ENCODE measurements at places on chromosomes 3 and 15.

DNA sequence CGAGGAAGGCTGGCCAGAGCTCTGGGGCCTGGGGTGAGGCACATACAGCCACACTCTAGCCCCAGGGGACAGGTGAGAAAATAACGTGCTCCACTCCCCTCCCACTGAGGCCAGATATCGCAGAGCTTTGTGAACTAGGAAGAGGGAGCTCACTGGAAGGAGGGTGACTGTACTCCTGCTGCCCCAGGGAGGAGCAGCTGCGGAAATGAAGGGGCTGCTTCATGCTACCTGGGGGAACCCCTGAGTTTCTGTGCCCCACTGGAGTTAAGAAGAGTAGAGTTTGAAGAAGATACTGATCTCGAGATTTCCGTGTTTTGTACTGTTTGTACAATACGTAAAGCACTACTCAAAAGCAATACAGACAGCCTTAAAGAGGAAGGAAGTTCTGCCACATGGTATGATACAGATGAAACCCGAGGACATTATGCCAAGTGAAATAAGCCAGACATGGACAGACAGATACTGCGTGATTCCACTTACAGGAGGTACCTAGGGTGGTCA, 44.6 kb downstream of the CMTM6 start:
- peak; percentile 45 for DNase-seq

DNA sequence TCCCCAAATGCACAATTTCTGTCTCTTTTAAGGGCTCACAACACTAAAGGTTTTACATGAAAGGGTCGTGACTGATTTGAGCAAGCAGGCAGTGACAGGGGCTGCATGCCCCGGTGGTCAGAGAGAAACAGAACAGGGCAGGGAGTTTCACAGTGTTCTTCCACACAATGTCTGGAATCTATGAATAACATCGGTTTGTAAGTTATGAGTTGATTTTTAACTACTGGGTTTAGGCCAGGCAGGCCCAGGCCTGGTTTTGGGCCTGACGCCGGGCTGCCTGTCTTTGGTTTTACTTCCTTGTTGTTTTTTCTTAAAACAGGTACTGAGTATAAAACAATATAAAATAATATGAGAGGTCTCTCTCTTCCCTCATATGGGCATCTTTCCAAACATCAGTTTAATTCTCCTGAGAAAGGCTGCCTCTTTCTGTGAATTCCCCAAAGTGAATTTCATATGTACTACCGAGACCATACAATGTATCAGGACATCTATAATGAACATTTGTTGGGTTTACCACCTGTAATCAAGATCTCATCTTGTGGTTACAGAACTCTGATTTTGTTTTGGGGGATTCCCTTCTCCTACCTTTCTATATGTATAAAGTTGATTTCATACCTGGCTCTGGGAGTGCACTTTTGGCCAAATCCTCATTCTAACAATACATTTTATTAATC, 74.4 kb downstream of the CD200 start:
- DNase-seq = no peak

GRCh38 chr15:101179341-101180153, 72.3 kb downstream of the CHSY1 start:
- DNase-seq = no peak

DNA sequence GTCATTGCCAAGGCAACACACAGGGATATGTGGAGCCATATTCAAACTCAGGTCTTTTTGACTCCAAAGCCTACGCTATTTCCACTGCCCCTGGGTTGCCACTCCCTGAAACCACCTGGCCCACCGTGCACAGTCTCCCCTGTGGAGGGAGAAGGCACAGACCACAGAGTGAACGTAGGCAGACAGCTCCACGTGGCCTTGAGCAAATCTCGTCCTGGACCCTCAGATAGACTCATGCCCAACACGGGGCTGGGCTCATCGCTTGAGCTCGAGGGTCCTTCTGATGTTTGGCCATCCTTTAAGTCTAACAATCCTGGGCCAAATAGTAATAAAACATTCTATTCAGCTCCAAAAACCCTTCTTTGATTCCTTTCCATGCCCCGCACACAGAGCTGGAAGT, 72.0 kb downstream of the CPN2 start:
- no peak for DNase-seq

GRCh38 chr3:9279966-9280365, 30.5 kb upstream of the SRGAP3 start:
- no peak for DNase-seq

DNA sequence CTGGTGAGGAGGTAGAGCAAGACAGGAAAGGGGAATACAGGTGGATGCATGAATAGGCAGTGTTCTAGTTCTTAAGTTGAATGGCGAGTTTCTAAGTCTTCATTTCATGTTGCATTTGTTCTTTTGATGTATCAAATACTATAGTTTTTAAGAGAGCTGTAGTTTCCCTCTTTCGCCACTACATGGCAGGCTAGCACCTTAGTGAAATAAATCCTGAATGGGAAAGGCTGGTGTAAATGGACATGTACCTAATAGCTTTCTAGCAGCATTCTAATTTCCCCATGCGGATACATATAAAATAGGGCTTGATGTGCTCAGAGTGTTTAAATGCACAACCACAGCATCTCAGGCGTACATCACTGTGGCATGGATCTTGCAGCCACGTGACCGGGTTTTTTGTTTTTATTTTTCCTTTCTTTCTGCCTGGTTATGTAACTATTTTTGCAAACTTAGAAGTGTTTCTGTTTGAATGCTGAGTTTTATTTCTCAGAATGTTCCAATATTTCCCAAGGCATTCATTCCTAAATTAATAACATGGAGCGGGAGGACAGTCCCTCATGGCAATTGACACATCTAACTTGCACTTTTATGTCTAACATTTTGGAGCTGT, 23.5 kb upstream of the CLN6 start:
- no peak for DNase-seq

DNA sequence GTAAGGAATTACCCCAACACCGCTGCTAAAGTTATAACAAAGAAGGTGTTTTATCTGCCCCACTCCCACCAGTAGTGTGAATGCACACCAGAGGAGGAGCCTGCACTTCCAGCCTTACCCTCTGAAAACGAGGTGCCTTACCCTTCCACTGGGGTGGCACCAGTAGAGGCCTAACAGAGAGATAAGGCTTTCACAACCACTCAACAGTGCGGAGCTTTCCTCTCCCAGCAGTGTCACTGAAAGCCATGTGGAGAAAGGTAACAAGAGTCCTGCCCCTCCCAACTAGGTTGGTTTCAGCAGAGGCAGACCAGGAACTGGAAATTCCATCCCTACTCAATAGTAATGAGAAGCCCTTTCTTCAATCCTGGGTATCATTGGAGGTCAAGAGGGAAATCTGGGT, 539.2 kb downstream of the VGLL3 start:
- DNase-seq = no peak

- DNase-seq = no peak
Measured at GRCh38 chr3:46627078-46627477, 14.8 kb downstream of the FAM240A start.

DNA sequence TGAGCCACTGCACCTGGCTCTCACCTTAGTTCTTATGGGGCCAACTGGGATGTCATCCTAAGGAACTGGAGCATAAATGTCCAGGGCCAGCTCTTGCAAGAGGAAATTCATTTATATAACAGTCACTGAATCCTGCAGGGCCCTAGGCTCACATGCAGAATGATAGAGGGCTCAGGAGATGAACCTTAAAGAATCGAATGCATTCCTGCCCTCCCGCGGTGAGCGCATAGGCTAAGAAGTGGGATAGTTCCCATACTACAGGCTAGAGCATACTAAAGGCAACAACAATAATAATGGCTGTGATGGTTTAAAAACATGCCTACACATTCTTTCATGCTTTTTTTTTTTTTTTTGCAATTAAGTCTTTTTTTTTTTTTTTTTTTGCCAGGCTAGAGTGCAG, 17.1 kb upstream of the CSRNP1 start:
- DNase-seq = no peak

DNA sequence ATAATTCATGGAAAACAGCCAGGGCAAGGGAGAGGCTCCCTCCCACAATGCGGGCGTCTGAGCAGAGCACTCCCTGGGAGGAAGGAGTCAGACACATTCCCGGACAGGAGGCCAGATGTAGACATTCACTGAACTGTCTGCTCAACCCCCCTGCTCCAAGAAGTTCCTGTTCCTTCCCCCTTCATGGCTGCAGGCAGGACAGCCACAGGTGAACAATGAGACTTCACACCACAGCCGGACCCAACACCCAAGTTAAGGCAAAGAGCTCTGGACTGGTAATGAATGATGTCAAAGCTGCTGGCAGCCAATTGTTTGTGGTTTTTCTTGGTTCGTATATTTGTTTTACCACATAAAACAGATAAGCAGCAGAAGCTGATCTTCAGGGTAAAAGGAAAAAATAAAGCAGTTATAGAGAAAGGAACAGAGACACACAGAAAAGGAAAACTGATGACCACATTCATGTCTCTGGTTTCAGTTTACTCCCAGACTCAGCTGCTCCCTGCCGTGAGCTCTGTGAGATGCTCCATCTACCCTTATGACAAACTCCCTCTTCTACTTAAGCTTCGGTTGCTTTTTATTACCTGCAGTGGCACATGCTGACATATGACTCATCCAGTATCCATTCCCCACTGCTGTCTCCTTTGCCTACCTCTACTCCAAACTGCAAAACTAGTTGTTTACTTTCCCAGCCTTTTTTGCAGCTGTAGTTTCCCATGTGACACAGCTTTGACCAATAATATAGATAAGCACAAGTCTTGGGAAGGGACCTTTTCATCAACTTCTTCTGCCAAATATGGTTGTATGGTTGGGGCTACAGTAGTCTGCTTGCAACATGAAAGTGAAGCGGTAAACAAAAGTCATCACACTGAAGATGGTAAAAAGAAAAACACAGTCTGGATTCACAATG, 33.1 kb downstream of the DZIP1L start:
- DNase-seq = no peak

DNA sequence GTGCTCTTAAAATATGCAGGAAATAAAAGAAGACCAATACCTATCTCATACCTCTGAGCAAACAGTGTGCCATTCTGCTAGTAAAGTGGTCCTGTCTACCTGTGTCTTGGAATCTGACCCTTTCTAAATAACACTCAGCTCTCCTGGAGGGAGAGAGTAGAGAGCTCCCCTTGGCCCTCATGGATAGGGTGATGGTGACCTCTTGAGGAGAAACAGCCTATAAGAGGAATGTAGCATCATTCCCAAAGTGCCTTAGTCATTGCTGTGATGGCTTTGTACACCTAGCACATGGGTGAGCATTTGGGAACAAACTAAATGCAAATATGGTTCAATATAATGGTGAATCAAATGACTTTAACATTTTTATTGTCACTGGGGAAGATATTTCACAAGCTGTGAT, 10.0 kb downstream of the SNTN start:
- no peak for DNase-seq

- no peak for DNase-seq
Measured at GRCh38 chr3:10116928-10117327, 1.5 kb downstream of the BRK1 start.

GRCh38 chr3:58792921-58793451, 126.4 kb upstream of the FAM3D start:
- DNase-seq = no peak

DNA sequence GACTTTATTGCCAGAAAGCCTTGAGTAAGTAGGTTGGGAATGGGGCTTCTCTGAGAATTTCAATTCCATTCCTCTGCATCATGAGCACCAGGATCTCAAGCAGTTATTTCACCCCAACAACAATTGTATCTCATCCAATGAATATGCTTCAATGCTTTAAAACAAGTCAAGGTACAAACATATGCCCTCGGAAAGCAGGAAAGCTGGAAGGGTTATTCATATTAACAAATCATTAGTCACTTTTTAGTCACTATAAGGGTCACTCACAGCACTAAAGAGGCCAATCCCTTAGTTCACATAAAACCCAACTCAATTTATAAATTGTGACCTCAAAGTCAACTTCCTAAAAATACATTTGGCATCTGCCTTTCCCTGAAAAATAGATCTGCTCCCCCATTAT, 16.2 kb downstream of the MB21D2 start:
- no peak for DNase-seq

DNA sequence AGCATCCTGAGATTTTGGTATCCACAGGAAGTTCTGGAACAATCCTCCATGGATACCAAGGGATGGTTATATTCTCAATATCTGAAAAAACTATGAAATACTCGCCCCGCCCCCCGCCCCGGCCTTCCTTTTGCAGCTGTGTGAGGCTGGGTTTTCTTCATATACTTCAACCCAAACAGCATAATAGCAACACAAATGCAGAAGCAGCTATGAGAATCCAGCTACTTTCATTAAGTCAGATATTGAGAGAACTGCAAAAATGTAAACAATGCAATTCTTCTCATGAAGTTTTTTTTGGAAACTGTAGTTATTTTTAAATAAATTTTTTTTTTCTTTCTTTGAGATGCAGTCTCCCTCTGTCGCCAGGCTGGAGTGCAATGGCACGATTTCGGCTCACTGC, 10.9 kb upstream of the IDH2 start:
- no peak for DNase-seq

DNA sequence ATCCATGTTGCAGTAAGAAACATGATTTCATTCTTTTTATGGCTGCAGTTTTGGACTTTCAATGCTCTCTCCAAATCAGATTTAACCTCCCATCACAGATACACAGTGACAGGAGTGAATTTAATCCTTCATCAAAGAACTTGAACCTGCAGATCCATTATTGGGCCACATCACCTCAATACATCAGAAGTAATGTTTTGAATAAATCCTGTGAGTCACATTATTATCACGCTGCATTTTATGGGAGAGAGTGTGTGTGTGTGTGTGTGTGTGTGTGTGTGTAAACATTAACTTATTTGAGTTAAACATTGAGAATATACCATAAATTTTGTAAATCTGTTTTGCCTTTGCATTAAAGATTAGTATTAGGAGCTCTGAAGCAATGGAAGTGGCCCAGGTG, 316.7 kb downstream of the FOXP1 start:
- no peak for DNase-seq

- DNase-seq = no peak
Measured at GRCh38 chr3:76474632-76475031, 565.3 kb upstream of the ROBO2 start.

DNA sequence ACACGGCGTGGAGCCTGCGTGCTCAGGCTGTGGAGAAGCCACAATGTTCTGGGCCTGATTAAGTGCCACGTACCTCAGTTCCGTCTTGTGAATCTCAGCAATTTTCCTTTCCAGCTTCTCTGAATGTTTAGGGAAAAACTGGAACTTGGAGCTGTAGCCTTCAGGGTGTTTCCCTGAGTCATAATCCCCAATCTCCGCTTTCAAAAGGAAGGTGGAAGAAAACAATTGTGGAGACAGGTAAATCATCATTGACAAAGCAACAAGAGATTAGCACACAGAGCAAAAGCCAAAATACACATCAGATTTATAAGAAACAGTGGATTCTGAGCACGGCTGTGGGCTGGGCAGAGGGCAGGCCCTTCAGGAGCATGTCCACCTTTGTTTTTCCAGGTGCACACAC, 79.0 kb downstream of the WDR76 start:
- no peak for DNase-seq

GRCh38 chr15:69156736-69157381, 3.6 kb upstream of the GLCE start:
- DNase-seq = no peak

- no peak for DNase-seq
Measured at GRCh38 chr15:99137111-99137546, 32.2 kb downstream of the SYNM start.
